ENCODE measurements at places on chromosomes 6 and 20.

- no peak for DNase-seq
These were observed at the start of gene VWA7 for GRCh38 chr6:31776989-31777666. VWA7 (minus strand) TSS chr6:31777328; CDS start chr6:31776779, 549 bp downstream.

DNA sequence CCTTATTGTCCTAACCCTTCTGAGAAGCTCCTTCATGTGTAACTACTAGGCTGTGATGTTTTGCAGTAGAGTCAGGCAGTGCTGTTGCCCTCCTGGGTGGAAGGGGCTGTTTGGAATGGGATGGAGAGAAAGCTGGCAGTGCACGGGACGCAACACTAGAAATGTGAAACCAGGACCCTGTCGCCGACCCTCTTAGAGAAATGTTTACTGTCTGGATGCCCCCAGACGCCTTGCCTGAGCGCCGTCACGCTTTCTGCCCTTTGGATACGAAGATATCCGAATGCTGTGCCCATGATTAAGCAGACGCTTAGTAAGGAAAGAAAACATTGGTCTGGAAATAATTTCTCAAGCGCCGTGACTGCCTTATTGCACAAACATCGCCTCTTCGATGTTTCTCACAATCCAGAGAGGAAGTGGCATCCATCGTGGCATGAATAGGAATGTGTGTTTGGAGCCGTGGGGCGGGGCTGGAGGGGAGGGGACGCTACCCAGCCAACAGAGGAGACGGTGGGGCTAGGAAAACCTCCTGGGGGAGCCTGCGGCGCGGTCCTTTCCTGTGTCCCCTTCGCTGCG, 661 bp upstream of the PPP1R14C start:
- DNase-seq = no peak

- DNase-seq = no peak
These were observed 210.7 kb downstream of the BCAS1 start for GRCh38 chr20:53859684-53860083.

DNA sequence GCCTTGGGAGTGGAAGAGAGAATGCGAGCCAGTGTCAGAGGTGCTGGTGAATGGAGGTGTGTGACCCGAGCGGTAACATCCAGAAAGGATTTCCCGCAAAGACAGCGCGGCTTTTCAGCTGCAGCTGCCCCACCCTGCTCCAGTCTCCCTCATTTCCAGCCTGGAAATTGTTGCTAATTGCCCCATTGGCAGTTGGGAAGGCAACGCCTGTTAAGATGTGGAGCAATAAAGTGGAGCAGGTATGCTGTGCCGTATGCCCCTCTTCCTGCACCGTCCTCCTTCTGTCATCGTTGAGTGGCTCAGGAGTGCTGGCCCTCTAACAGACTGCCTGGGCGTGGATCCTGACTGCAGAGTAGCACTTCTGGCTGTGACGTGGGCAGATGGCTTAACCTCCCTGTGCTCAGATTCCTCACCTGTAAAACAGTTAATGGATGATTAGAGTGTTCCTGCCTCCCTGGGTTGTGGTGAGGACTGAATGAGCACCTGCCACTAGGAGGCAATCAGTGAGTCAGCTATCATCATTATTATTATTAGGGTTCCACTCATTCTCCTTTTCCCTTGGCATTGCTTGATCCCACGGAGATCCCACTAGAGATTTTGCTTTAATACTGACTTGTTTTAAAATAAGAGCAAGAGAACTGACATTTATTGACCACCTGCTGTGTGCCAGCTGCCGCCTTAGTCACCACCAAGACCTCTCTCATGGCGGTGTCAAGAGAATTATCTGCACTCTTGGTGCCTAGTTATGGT, 11.7 kb downstream of the ARFGEF2 start:
- DNase-seq = no peak

GRCh38 chr6:144259986-144260385, 25.1 kb upstream of the UTRN start:
- DNase-seq = no peak
